Tongue (tissue), 3 donors: ENCODE measurements at places on chromosomes 1 and 21.

DNA sequence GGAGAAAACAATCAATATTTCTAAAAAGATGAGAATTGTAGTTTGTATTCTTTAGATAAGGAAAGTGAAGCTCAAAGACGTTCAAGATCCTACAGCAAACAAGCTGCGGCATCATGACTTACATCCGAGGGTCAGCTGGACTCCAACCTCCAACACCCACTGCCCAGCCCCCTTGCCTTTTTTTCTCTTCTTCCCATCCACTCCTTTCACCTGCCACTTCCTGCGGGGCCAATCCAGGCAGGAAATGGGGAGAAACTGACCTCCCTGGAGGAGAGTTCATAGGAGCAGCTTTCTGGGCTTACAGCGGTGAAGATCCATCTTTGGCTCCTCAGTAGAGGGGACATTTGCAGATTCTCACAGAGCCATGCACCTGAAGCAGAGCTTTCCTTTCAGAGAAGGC is 361.5 kb downstream of the PTPRU start:
- no peak for DNase-seq

GRCh38 chr1:95558791-95559190 is 324.8 kb downstream of the RWDD3 start:
- DNase-seq, result peak; percentile 55

- no peak for DNase-seq
Measured at GRCh38 chr1:65164633-65165032, 16.6 kb downstream of the AK4 start.

GRCh38 chr1:234571702-234572101 is 38.3 kb downstream of the IRF2BP2 start:
- DNase-seq, result no peak

DNA sequence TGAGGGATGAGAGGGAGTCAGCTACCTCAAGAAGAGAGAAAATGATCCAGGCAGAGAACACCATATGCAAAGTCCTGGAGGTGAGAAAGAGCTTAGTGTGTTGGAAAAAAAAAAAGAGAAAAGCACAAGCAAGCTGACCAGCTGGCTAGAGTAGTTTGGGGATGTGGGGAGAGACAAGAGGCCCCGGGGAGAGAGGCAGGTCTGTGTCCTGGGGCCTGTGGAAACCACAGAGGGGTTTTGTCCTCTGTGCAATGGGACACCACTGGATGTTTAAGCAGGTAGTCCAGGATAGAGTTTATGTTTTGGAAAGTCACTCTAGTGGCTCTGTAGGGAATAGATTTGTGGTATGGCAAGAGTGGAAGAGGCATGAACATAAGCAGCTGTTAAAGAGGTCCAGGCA is 14.4 kb upstream of the CHI3L1 start:
- no peak for DNase-seq

- no peak for DNase-seq
Measured at GRCh38 chr1:243258731-243259130, 2.9 kb downstream of the SDCCAG8 start.

DNA sequence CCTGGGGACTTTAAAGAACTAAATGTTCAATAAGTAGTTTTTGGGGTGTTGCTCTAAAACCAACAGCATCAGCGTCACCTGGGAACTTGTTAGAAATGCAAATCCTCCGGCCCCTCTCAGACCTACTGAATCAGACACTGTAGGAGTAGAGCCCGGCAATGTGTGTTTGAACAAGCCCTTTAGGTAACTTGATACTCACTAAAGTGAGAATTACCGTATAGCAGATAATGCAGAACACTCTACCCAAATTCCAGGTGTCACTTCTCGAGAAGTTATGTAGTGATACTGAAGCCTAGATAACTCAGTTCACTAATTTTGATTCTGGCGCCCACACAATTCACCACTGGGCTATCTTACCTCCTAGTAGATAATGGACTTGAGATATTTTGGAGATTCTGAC is 3.7 kb upstream of the DPT start:
- no peak for DNase-seq
